Epithelial cell of proximal tubule (primary cell): ENCODE measurements at places on chromosomes 3 and 15. TPM values are rescaled to one million over a fixed set of nuclear protein-coding genes. Genes with fewer than 3 reads are reported as not detected.

GRCh38 chr15:86040356-86041033 is 39.2 kb upstream of the AGBL1 start:
- DNase-seq, result no peak

GRCh38 chr15:101530224-101530958 is 40.9 kb upstream of the PCSK6 start:
- DNase-seq, result no peak

Gene FBXL2
- 10.8 and 13.4 TPM in 2 replicates for total RNA-seq

- DNase-seq, result no peak
These were observed 239.2 kb downstream of the THRB start for GRCh38 chr3:24255414-24255813.

Gene NPTN
- total RNA-seq, result 90.8 and 100 TPM in 2 replicates

DNA sequence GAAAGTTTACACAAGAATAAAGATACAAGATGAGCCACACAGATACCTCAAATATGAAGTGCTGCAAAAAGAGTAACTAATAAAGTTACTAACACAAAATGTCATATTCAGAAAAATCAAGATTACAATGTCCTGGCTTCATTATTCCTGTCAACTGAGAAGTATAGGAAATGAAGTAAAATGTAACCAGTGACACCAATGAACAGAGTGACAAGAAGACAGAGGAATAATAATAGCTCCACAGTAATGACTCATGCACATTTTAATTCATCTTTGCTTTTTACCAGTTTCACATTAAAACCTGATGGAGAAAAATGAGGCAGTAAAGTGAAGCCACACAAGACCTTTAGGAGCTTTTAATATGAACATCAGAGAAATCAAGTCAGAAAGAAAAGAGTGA is 214.1 kb downstream of the ZBBX start:
- DNase-seq, result no peak

Gene ILDR1
- total RNA-seq, result 2.2 and 2.8 TPM in 2 replicates

- no peak for DNase-seq
These were observed 62.7 kb downstream of the CASR start for GRCh38 chr3:122246199-122246598.

- no peak for DNase-seq
These were observed 23.2 kb downstream of the GPR176 start for GRCh38 chr15:39896846-39897245.

GRCh38 chr15:49137861-49138260 is 17.5 kb downstream of the COPS2 start:
- no peak for DNase-seq

- no peak for DNase-seq
These were observed 11.5 kb downstream of the FETUB start for GRCh38 chr3:186651678-186652215.

DNA sequence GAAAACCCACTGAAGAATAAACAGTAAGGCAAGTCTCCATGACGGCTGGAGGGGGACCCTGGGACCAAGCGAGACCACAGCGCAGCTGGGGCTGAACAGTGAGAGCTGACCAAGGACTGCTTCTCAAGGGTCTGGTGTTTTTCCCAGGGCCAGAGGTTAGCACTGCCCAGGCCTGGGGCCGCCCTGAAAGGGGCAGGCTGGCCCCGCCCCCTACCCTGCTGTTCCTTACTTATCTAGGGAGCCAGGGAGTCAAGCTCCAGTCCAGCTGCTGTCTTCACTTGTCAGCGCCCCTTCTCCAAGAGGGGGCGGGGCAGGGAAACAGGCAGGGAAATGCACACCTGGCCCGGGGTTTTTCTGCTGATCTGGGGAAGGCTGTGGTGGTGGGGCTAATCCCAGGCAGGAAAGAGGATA is 51.6 kb upstream of the HACD2 start:
- no peak for DNase-seq

Gene C3orf85
- total RNA-seq, result not detected in 2 replicates

- no peak for DNase-seq
These were observed 10.9 kb downstream of the SLCO2A1 start for GRCh38 chr3:134018850-134019249.

GRCh38 chr3:190384309-190384756 is 3.6 kb upstream of the CLDN16 start:
- peak; percentile 92 for DNase-seq

DNA sequence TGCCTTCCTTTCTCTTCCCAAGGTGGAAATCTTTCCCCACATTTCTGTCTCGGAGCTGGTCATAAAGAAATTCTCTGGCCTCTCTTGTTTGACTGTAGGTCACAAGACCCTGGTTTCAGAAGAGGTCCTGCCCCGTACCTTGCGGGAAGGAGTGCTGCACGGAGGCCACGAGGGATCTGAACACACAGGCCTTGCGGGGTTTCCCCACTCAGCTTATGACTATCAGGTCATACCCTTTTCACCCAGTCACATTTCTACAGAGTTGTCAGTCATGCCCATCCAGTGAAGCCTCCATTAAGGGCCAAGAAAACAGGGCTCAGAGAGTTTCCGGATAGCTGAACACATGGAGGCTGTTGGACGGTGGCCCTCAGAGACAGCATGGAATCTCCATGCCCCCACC is 54.7 kb upstream of the ATP13A3 start:
- no peak for DNase-seq

DNA sequence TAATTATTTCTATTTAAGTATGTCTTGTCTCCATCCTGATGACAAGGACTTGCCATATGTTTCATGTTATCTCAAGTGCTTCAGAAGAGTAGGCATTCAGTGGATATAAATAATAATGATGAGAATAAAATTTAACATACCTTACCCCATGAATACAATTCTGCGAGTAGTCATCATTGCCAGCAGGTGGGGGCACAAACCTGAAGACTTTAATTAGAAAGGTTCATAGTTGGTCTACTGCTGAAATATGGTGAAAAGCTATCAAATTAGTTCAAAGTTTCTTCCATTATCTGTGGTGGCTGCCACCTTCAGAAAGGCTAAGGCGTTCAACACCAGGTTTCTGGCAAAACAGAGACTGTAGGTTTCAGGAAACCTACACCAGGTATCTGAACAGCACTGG is 100.9 kb downstream of the P3H2 start:
- DNase-seq, result no peak

DNA sequence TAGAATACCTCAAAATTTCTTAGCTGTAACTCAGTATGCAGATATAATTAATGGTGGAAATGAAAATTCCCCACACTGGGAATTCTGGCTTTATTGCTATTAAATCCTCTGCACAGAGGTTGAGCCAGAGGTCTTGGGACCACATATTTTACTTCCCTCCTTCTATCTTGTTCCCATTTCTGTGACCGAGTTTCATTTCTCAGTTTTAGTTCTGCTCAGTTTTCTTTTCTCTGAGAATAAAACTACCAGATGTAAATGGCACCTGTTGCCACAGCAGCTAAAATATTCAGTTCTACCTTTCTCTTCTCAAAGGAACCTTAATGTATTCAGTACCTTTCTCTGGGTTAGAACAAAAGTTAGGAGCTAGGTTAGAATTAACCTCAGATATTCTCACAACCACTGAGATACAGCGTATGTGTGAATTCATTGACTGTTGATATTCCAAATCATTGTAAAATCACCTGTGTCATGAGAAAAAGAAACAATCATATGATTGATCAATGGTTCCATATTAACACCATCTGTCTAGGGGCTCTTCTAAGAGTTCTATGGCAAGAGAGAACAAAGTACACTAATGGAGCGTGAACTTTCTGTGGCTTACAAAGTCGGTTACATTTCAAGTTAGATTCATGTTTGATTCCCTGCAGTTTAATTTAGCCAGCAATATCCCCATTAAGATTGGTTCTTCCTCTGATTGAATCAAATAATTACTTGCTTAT is 374.1 kb downstream of the EFHB start:
- no peak for DNase-seq

Gene KLHL6
- not detected in 2 replicates for total RNA-seq

Gene STRIT1
- not detected in 2 replicates for total RNA-seq

Gene SLC9A9
- 0.17 and 0.80 TPM in 2 replicates for total RNA-seq

DNA sequence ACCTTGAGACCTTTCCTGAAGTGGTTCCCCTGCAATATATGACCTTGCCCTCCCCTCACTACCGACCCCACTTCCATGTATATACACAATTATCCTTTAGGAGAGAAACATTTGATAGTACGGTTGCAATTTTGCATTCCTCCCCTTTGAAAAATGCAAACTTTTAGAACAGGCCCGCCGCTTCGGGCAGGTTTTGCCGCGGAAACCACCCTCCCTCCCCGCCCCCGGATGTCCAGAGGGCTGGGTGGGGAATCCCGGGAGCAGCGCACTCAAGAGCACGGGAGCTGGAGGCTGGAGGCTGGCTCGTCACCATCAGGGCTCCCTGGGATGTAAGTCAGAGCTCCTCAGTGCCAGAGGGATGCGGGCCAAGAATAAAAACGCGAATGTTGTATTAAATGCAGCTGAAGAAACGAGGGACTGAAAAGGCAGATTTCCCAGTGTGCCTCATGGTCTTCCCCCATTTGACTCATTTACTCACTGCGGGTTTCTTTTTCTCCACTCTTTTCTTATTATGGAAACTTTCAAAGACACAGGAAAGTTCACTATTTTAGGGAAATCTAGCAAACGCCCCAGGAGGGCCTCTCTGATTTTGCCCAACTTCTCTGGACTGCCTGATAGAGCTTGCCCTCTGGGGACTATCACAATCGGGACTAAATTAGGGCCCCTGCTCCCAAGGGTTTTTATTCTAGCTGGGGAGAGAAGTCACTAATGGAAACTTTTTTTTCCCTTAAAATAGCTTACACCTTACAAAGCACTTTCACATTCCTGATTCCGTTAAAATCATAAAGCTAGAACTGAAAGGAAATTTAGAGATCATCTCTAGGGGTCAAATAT is 2.9 kb upstream of the USP3 start:
- no peak for DNase-seq

DNA sequence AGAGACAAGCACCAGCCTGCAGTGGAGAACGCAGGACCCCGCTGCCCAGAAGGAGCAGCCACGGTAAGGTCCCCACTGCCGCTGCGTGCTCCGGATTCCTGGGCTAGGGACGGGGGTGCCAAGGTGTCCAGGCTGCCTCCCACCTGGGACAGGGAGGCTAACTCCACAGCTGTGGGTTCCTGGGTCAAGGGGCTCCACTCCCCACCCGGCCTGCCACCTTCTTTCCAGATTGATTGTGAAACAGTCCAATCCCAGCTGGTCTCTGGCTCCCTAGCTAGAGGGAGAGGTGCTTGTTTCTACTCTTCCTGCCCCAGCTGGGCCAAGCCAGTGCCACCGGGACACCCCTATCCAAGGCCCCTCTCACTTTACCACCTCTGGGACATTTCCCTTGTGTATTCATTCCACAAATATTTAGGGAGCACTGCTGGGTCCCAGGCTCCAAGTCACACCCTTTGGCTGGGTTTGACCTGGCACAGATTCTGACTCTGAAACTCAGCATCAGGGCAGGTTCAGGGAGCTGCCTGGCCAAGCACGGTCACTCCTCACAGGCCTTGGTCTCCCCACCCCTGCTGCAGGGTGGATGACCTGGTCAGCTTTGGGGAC is 1.9 kb downstream of the PAK6 start:
- DNase-seq, result no peak

- peak; percentile 97 for DNase-seq
These were observed 37.9 kb downstream of the LIPC start for GRCh38 chr15:58469432-58470353.

- no peak for DNase-seq
These were observed 185.1 kb downstream of the GOLGA6L6 start for GRCh38 chr15:20356444-20356910.

- DNase-seq, result no peak
These were observed 67.0 kb downstream of the SUCNR1 start for GRCh38 chr3:151940481-151940880.

Gene MESP1
- 1.9 and 2.7 TPM in 2 replicates for total RNA-seq

DNA sequence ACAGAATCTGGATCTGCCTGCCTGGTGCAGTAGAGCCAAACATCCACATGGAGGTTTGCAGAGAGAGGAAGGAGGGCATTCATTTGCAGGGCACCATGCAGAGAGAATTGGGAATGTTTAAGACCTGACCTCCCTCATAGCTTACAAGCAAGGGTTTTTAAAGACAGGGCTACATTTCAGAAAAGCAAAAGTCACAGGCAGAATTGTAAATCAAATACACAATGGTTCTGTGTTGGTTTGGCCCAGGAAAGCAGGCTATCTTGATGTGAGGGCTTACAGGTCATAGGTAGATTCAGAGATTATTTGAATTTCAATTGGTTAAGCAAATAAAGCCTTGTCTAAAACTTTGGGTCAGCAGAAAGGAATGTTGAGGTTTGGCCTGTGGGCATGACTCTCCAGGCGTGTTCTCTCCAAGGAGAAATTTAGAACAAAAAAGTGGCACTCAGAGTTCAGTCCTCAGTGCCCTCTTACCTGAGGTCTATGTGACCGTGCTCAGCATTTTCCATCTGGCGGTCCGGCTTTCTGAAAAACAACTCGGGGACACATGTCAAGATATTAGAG is 91.5 kb downstream of the CD47 start:
- DNase-seq, result no peak

Gene SCG5
- 4.9 and 18.4 TPM in 2 replicates for total RNA-seq

DNA sequence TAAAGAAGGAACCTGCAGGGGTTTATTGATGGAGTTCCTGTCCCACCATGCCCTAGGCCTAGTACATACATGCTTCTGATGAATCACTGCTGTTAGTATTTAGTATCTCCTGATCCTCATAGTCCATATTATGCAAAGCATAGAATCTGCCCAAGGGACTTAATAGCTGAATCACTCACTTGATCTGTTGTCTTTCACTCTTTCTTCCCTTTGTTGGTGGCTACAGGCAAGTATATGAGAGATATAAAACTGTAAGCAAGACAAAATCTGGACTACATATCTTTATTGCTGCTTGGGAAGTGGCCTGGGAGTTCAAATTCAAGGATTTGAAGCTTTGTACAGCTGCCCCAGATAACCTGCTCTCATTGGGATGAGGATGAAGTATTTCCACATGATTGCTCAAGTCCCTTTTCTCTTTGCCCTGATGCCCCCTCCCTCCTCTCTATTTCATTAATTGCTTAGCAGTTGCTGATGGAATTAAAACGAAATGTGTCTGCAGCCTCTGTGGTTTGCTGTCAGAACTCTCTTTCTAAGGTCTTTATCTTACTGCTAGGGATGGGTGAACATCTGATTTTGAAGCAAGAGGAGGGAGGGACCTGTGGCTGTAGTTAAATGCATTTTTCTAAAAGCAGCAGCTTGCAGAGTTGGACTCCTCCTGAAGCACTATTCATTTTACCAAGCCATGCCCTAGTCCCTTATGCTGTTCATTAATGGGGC is 114.1 kb downstream of the ZNF609 start:
- no peak for DNase-seq

- DNase-seq, result no peak
These were observed 264.0 kb downstream of the KLF13 start for GRCh38 chr15:31590609-31591008.

Gene FAM240A
- total RNA-seq, result not detected in 2 replicates

DNA sequence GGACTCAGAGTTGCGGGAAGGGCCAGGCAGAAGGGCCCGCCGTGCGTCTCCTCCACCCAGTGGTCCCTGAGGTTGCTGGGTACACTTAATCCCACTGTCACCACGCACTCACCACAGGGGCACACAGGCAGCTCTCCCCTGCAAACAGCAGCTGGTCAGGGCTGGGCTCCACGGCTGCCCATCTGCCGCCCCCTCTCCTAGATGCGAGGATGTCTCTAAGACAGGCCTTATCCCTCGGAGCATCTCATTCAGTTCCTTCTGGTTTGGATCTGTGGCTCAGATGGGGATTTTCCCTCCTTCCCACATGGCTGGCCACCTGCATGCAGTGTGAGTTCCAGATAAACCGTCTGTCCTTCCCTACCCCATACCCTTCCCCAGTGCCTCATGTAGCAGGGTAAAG is 26.3 kb downstream of the MRPS11 start:
- no peak for DNase-seq
